Tibial artery (tissue), 4 donors: ENCODE measurements at places on chromosomes 13 and 19.

GRCh38 chr13:99012539-99012938 lies 34.7 kb upstream of the DOCK9 start:
- DNase-seq, result no peak

DNA sequence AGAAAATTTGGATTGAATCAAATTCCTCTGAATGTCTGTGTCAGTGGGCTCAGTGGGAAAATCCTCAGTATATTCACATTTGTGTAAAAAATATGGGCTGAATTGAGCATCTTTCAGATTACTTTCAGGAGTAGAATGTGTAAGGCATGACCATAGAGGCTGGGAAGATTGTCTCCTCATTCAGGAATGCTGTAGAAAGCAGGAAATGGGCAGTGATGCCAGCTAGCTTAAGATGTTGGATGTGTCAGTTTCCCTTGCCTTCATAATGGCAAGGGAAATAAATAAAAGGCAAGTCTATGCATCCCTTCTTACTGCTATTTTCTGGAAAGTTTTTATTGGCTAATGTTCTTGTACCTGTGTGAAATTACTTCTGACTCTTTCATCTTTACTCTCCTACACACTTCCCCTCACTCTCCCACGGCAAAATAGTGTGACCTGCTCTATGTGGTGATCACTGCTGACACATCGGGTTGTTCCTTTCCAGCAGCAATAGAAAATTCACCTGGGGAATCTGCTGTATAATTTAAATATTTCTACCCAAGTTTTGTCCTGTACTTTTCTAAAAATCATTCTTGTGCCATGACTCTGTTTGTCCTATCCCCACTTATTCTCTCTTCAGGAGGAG lies 103.2 kb downstream of the LMO7 start:
- DNase-seq, result no peak

GRCh38 chr19:35048911-35049411 lies 7.4 kb downstream of the HPN start:
- no peak for DNase-seq

- DNase-seq, result no peak
Measured at GRCh38 chr19:10681658-10682057, 19.6 kb upstream of the QTRT1 start.

DNA sequence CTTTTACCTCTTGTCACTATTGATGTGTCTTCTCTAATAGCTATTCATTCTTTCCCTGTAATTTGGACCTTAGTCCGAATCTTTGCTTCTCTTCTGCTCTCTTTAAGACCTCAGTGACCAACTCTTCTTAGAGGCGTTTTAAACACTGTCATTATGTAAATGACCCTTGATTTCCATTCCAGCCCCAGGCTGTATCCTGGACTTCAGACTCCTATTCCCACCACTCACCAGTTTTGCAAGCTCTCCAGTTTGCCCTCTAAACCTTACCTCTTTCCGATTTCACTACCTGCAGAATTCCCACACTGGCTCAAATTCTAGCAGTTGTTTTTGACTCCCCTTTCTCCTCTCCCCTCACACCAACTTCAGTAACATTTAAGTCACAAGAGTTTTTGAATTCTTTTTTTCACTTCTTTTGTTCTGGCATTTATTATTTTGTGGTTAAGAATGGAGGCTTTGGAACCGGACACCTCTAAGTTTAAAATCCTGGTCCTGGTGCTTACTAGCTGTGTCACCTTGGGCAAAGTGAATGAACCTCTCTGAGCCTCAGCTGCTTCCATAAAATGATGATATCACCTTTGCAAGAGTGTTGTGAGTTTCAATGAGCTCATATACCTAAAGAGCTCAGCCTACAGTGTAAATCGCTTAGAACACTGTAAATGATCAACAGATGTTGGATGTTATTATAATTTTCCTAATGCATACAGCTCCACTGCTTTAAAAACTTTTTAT lies 13.6 kb upstream of the HMGB1 start:
- no peak for DNase-seq

GRCh38 chr13:78606471-78607408 lies 3.4 kb upstream of the POU4F1 start:
- no peak for DNase-seq

GRCh38 chr13:72884101-72884500 lies 102.2 kb downstream of the PIBF1 start:
- DNase-seq, result no peak
